CD4-positive, alpha-beta memory T cell (primary cell): ENCODE measurements at places on chromosomes 6 and 20. TPM values are rescaled to one million over a fixed set of nuclear protein-coding genes. Genes with fewer than 3 reads are reported as not detected.

DNA sequence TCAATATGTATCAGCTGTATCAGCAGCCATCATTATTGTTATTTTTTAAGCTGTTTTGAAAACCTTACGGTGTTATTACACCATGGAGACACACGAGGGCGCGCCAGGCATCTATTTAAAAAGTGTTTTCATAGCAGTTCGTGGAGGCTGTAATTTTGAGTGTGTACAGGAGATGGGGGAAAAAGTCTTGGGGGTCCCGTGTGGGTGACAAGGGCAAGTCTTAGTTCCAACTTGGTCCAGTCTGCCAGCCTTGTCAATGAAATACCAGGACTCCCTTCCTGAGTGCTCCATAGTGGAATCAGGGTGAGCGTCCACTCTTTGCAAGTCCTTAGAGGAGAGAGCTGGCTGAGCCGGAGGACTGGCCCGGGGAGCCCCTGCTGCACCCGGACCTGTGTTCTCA is 43.3 kb downstream of the SLC2A10 start:
- peak; percentile 32 for DNase-seq

DNA sequence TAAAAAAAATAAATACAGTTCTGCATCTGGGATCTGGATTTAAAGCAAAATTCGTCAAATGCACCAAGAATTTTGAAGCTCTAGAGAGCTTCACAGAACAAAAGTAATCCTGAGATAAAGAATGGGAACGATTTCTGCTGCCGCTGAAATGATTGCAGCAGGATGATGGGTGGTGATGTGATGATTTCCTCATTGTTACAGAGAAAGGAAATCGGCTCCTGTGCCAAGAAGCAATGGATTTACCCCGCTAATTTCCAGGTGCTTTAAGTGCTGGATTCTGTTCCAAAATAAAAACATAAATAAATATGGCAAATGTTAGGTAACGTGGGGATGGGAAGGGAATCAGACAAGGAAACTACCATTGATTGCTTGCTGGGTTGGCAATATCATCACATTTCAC is 1067.9 kb upstream of the MAP3K7 start:
- no peak for DNase-seq

- DNase-seq = no peak
Observed at GRCh38 chr6:101178748-101179147, 214.8 kb upstream of the GRIK2 start.

DNA sequence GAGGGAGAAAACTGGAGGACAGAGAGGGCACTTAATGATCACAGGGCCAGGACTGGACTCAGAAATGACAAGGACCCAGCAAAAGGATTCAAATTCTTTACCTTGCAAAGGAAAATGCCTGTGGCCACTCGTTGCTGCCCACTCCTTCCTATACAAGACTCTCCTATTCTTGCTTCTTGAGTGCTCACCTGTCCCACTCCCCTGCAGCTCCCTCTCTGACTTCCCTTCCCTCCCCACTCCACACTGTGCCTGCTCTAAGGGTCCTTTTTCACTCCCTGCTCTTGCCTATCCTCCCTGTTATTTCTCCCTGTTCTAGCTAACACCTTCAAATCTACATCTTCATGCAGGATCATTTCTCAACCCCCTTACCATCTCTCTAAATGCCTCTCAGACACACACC is 56.1 kb downstream of the UNC5CL start:
- no peak for DNase-seq

- DNase-seq = no peak
Observed at GRCh38 chr6:121187833-121188200, 146.5 kb downstream of the TBC1D32 start.

- peak; percentile 73 for DNase-seq
Observed at GRCh38 chr6:150866147-150866990, 867 bp downstream of the MTHFD1L start.

DNA sequence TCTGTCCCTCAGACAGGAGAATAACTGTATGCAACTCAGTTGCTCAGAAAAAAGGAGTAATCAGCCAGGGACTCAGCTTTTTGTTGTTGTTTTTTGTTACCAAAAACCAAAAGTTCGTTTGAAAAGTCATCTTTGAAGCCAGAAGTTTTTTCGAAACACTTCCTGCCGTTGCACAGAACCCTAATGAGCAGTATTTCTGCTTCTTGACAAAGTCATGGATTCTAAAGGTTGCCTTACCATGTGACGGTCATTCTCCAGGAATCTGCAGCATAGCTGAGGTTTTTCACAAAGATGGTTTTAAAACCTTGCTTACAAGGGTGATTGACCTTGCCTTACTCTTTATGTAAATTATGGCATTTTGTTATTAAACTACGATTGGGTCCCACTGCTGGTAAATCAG is 1.9 kb downstream of the RAB32 start:
- DNase-seq = no peak

DNA sequence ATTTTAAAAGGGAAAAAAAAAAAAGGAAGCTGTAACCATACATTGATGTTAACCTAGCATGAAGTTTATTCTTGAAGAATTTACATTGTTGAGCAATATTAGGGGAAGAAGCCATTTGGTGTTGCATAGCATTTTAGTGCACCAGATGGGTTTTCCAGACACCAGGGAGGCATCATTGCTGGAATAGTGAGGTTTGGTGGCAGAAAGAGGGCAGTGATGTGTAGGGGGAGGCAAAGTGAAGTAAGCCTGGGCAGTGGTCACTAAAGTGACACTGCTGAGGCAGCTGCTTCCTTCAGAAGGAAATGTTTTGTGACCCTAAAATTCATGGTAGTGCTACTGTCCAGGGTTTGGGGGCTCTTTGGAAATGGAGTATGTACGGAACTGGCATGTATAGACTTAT is 2.6 kb downstream of the TOMM6 start:
- no peak for DNase-seq

- peak; percentile 14 for DNase-seq
Observed at GRCh38 chr20:49914310-49915117, 815 bp downstream of the SPATA2 start.

DNA sequence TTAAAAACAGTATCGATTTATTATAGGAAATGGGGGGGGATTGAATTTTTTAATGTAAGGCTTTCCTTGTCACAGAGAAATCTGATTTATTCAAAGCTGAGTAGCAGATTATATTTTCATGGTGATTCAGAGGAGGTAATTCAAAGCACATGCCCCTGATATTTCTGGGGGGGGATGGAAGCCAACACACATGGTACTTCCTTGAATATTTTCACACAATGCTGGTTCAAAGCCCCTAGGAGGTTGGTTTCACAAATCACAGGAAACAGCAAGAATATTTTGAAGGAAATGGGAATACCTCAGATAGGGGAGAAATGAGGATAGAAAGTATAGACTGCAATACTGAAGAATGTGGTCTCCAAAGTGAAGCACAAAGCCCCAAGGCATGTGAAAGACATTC is 98.8 kb downstream of the RTN4IP1 start:
- no peak for DNase-seq

DNA sequence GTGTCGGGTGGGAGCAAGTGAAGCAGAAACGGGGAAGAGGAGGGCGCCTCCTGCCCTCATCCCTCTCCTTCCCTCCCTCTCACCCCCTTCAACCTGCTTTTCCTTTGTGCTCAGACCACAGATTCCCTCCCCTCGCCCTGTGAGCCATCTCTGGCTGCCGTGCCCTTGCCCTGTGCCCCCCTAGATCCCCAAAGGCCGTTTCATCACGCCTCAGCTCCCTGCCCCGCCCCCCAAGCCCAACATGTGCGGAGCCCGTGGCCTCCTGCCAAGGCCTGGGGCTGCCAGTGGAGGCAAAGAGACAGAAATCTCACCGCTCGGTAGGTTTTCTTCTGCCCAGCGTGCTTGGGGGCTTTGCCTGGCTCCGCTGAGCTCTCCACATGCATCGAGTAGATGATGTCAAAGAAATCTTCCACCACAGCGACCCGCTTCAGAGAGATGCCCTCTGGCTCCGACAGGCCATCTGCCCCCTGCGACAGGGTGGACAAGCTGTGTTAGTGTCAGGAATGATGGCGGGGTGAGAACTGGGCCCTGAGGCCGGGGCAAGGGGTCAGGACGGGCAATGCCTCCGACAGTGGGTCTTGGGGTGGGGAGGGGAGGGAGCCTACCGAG is 57.6 kb downstream of the NOL4L start:
- DNase-seq = no peak

DNA sequence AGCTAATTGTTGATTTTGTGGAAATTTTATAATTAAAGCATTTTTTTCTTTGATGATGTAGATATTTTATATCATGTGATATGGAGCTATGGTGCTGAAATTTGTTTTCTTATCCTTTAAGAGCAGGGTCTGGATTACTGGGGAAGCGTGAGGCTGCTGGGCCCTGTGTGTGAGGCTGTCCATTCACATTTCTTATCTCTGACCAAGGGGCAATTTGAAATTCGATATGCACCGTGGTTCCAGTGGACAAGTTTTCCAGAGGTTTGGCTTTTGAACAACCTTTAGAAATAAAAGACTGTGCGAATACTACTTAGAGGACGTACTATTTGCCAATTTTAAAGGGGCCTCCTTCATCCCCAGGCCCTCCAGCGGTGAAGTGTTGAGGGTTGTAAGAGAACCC is 3.7 kb downstream of the ERMARD start:
- no peak for DNase-seq

GRCh38 chr20:26308961-26309360 is 612.3 kb upstream of the ZNF337 start:
- DNase-seq = no peak

- no peak for DNase-seq
Observed at GRCh38 chr6:149235130-149235561, 82.4 kb upstream of the TAB2 start.

GRCh38 chr6:151179321-151179720 is 60.4 kb upstream of the AKAP12 start:
- no peak for DNase-seq

DNA sequence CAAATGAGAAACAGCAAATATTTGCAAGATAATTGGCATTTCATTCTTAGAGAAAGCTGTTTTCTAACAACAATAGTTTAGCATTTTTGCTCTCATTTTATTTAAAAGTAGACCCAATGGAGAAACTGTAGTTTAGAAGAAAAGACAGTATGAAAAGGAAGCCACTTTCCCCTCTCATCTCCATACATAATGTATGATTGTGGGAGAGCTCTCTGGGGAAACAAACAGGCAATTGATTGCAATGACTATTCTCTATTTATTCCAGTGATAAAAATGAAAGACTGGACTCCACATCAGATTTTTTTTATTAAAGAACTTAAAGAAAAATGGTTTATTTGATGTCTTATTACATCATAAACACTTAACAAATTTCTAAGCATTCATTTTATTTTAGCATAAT is 116.8 kb upstream of the SASH1 start:
- DNase-seq = no peak

DNA sequence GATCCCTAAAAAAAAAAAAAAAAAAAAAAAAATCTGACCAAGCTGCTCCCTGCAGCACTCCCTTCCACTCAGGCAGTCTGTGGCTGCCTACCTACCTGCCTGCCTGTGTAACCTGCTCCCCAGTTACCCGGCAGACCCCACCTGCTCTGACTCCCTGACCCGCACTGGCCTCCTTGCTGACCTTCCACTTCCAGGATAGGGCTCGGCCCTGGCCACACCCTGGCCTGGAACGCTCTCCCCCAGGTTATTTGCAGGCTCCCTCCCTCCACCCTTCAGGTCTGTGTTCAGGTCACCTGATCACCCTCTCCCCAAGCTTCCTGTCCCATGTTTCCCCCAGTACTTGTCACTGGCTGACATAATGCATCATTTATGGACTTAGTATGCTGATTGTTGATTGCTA is 134.3 kb downstream of the SLC23A2 start:
- DNase-seq = no peak

GRCh38 chr6:14092316-14092715 is 25.3 kb upstream of the CD83 start:
- no peak for DNase-seq

DNA sequence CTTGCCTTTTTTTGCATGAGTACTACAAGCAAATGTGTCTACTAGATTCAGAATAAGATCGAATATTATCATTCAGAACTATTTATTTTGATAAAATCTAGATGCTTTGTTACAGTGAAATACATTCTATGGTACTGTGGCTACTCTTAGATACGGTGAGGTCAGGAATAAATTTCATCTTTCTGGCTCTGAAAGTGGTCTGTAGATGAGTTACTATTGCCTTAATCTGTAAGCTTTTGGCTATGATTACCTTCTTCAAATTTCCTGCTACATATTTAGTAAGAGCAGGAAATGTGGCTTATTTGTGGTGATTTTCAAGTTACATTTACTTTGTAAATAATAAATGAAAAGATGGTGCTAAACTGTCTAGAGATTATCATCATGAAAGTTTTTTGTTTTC is 50.0 kb downstream of the SCAF8 start:
- no peak for DNase-seq

DNA sequence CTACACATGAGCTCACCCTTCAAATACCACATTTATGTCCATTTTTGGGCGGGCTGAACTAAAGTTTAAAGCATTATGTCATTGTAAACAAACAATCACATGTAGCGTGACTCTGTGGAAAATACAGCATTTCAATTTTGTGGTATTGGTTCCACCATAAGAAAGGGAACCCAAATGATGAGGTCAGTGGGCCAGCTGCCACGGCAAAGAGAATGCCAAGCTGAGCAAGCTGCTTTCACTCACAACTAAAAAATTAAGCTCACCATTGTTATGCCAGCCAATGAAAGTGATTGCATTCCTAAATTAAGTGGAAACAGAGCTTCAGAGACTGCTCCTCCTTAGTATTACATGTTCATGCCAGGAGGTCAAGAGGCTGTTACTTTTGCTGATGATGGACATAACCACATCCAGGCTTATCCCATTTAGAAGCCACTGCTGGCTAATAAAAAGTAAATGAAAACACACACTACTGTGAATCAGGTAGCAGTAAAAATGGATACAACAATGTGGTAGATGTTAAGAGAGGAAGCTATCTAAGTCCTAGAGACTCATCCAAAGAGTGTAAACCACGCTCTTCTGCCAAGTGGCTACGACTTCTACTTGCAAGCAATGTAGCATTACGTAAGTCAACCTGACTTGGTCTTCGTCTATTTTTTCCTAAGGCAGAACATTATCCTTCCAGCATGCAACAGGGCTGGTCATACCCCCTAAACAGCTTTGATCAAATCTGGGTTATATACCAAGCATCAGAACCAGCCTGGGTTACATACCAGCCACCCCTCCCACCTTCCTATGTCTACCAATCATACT is 164.8 kb downstream of the BACH2 start:
- DNase-seq = no peak

GRCh38 chr6:107704347-107705013 is 119.6 kb downstream of the SCML4 start:
- DNase-seq = peak; percentile 31

Gene METTL24
- 0.29 TPM for total RNA-seq

Gene MYBL2
- total RNA-seq = 0.11 TPM

Gene ERMARD
- total RNA-seq = 33.4 TPM

Gene PACSIN1
- total RNA-seq = 2.0 TPM

Gene THBS2
- total RNA-seq = not detected

Gene DOK5
- not detected for total RNA-seq

Gene CASS4
- 10.9 TPM for total RNA-seq

Gene NRM
- total RNA-seq = 6.4 TPM

Gene ADGRF1
- not detected for total RNA-seq

Gene SERPINB1
- 58.0 TPM for total RNA-seq

Gene CDK19
- total RNA-seq = 24.3 TPM
